ENCODE measurements at places on chromosomes 16 and 17. TPM values are rescaled to one million over a fixed set of nuclear protein-coding genes. Genes with fewer than 3 reads are reported as not detected.

- no peak for DNase-seq
Measured at GRCh38 chr16:65037556-65037955, 84.3 kb downstream of the CDH11 start.

DNA sequence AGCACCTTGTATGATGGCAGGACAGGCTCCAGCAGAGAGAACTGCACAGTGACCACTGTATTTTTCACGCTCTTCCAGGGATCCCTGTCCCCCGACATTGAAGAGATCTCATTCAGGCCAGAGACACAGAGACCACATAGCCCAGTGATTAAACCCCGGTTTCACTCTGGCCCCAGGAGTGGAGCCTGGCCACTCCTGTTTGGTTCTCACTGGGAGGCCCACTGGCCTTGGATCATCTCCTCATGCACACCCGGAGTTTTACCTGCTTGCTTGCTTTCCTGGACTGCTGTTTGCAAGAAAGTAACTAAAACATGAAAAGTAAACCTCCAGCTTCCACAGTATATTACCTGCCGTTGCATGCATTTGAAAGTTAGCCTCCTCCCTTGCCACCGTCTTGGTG lies 13.2 kb upstream of the CLEC18C start:
- DNase-seq, result no peak

DNA sequence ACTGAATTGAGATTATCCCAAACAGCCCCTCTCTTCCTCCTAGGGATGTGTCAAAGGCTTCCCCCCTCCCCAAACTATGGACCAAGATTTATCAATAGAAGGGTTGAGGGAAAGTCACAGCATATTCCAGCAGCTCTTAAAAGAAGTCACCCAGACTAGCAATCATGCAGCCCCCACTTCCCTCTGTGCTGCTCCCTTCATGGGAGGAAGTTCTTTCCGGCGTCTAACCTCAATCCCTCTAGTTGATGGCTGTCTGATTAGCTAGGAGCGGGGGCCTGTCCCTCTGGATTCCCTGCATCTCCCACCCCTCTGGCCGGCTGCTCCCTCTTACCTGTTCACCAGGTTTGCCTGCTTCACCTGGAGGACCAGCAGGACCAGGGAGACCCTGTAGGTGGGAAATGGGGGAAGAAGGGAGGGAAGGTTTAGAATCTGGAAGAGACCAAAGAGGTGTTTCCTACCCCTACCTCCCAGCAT lies 9.2 kb downstream of the COL1A1 start:
- DNase-seq, result no peak

- DNase-seq, result no peak
Measured at GRCh38 chr16:88886420-88886844, 20.0 kb upstream of the PABPN1L start.

- no peak for DNase-seq
Measured at GRCh38 chr16:9378876-9379275, 287.4 kb downstream of the HAPSTR1 start.

DNA sequence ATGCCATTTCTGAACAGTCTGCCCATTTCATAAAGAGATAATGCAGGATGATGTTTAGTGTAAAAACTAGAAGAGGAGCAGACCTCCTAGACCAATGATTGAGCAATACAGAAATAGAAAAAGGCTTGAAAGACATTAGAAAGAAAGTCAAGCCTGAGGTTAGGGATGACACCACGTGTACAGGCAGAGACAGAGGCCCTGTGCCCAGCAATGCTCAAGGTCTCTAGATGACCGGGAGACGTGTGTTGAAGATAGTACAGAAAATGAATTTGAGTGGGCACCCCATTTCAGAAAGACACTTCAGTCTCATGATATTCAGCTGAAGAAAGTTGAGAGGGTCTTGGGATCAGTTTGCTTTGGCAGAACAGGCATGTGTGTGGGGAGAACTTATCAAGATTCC lies 5.4 kb downstream of the GID4 start:
- DNase-seq, result no peak

DNA sequence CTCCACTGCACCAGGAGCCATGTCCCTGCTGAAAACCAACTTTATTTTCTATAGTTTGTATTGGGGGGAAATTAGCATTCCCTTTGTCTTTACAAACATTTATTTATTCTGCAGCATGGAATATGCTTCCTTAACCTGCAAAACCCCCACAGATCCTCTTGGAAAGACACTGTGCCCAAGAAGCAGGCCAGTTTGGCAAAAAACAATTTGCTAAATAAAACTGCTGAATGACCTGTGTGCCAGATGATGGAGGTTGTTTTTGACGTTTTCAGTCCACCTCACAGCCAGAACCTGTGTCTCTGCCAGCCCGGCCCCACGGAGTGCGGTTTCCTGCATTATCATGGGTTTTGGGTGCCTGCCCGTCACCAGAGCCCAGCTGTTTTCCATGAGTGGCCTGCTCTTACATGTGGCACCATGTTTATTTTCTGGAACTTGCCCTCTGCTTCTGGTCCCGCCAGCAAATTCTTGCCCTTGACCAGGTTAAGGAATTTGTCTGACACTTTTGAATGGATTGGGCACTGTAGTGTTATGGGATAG lies 26.4 kb downstream of the ORC6 start:
- no peak for DNase-seq

PNMT gene
- not detected for polyA plus RNA-seq

TERB1 gene
- polyA plus RNA-seq, result not detected

Data from IMR-90 (cell line).